ENCODE measurements at places on chromosomes 7 and 10. TPM values are rescaled to one million over a fixed set of nuclear protein-coding genes. Genes with fewer than 3 reads are reported as not detected.
A peak's percentile ranks its signal among the peaks of the same experiment; 100 is the strongest.

TAS2R5 gene
- 8.2 TPM for polyA plus RNA-seq

- DNase-seq: no peak
These were observed 38.0 kb downstream of the ZNRF2 start for GRCh38 chr7:30322271-30323005.

GRCh38 chr7:64733550-64734240, 60.5 kb upstream of the ZNF138 start:
- no peak for DNase-seq

NEUROG3 gene
- polyA plus RNA-seq: not detected

DNA sequence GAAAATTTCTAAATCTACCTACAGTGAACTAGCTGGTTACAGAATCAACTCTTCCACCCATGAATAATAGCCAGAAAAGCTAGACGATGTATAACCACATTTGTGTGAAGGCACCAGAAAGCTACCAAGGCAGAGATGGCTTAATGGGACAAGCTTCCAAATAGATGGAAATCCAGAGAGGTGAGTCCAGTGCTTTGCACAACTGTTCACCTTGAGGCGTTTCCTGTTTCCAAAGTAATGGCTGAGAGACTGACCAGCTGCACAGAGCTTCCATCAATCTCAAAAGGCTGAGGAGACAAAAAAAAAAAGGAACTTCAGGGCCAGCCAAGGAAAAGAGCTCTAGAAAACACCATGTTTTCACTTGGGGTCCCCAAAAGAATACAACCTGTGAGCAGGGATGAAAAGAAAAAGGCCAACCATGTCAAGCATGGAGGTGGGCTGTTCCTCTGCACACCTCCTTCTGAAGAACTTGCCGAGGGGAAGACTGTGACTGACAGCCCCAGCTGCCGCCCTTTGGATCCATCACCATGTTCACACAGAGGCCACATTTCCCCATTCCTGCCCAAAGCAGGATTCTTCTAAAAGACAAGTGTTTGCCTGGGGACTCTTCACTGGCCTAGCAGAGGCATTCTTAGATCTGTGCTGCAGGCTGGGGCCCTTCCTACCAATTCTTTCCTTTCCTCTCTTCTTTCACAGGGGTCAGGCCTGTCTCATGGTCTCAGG, 72.9 kb downstream of the ARHGAP21 start:
- DNase-seq: no peak

DNA sequence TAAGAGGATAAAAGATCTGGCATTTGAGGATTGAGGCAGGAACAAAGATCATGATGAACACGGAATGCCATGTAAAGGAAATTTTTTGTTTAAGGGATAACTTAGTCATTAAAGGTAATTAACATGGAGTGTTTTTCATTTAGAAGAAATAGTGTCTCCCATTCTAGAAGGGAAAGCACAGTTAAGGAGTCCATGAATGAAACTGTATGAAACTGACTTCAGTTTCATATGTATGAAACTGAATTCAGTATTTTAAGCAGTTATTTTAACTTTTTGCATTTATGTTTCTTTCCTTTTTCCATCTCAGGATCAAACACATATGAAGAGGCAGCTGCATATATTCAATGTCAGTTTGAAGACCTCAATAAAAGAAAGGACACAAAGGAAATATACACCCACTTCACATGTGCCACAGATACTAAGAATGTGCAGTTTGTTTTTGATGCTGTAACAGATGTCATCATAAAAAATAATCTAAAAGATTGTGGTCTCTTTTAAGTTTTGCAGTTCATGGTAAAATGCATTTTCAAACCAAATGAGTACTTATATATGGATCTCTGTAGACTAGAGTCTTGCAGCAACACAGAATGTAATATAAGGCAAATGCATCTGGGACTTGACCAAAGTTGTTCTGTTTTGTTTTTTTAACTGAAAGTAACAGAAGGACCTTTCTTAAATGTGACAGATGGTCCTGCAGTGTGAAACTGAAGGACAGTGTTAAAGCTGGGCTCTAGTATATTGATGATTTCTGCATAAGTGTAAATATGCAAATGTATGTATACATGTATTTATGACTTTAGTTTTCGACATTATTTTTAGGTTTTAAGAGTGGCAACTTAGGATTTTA, 82.6 kb downstream of the GNAI1 start:
- no peak for DNase-seq

CACUL1 gene
- polyA plus RNA-seq: 43.7 TPM

GRCh38 chr7:18086165-18087025, 58.7 kb upstream of the PRPS1L1 start:
- DNase-seq: peak; percentile 32

- no peak for DNase-seq
These were observed 14.4 kb downstream of the AIFM2 start for GRCh38 chr10:70118196-70118595.

- DNase-seq: no peak
These were observed 128.9 kb downstream of the DGKI start for GRCh38 chr7:137717811-137718271.

DNA sequence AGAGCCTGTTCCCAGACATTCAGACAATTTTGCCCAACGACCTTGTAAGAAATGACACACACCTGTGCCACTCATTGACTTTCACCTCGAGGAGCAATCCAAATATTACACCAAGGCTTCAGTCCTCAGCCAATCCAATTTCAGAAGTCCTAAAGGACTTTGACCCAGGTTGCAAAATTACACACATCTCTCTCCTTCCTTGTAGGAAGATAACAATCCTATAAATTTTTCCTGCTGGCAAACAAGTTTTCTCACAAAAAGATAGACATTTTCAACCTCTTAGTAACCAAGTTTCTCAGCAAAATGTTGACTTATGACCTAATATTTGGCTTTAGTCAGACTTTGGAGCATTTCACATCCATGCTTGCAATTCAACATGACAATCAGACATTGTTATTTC, 745.0 kb downstream of the GRID1 start:
- no peak for DNase-seq

TRIM4 gene
- polyA plus RNA-seq: 37.0 TPM

DNA sequence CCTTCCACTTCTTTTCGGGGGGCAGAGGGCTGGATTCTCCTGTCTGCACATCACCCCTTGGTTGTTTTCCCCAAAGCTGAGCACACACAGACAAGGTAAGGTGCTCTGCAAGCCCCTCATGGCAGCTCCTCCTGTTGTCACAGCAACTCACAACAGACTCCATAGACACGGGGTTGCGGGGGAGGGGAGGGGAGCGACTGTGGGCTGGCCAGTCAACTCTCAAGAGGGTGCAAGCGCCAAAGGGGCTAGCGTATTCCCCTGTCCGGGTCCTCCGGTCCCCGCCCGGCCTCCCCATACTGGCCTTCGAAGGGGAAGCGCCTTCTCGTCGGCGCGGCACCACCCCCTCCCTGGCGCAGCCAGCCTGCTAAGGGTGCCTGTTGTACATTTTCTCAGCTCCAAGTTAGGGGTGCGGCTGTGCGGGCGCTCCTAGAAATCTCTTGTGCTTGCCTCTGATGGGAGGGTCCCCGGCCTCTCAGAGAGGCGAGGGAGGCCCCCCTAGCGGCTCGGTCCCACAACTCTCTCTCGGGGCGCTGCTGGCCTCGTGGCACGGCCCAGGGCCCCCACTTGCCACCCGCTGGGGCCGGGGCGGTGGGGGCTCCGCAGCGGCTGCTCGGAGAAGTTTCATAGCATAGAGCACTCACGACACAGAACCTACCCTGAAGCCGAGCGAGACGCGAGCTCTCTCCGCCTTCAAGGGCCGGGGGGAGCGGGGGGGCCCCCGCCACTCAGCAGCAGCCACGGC, 498 bp downstream of the RHOBTB1 start:
- DNase-seq: peak; percentile 85

GRCh38 chr10:1128649-1129048, 72.5 kb downstream of the WDR37 start:
- no peak for DNase-seq

SAP25 gene
- 4.2 TPM for polyA plus RNA-seq

TAS2R41 gene
- polyA plus RNA-seq: not detected

GATA3 gene
- polyA plus RNA-seq: 82.7 TPM

DNA sequence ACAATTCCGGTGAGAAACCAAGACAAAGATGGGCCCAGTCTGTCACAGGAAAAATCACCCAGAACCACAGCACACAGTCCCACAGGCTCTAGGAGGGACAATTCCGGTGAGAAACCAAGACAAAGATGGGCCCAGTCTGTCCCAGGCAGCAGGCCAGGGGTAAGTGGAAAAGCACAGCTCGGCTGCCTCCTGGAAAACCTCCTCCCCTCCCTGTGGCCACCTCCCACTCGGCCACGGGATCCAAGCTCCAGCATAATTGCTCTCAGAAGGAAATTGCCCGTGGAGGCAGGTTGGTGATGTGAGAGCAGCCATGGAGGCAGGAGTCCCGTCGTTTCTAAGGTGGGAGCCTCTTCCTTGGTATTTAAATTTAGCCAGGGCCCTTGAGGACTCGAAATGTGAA, 95.7 kb downstream of the PLXNA4 start:
- no peak for DNase-seq

GBX1 gene
- polyA plus RNA-seq: 0.22 TPM

- DNase-seq: no peak
These were observed 26.2 kb upstream of the REEP3 start for GRCh38 chr10:63494951-63495350.

DNA sequence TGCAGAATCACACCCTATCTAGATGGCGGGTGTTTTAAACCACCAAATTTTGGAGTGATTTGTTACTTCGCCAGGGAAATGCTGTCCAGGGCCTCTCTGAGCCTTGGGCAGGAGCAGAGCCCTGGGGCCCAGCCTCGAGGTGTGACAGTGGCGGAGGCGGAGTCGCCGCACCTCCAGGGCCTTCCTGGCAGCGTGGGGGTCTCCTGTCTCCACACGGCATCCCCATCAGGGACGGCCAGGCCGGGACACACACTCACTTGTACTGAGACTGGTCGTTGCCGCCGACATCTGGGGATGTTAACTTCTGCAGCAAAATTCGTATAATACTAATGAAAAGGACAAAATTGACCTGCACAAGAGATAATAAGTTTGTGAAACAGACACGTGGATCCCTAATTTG, 110.7 kb downstream of the VIPR2 start:
- DNase-seq: no peak

DNA sequence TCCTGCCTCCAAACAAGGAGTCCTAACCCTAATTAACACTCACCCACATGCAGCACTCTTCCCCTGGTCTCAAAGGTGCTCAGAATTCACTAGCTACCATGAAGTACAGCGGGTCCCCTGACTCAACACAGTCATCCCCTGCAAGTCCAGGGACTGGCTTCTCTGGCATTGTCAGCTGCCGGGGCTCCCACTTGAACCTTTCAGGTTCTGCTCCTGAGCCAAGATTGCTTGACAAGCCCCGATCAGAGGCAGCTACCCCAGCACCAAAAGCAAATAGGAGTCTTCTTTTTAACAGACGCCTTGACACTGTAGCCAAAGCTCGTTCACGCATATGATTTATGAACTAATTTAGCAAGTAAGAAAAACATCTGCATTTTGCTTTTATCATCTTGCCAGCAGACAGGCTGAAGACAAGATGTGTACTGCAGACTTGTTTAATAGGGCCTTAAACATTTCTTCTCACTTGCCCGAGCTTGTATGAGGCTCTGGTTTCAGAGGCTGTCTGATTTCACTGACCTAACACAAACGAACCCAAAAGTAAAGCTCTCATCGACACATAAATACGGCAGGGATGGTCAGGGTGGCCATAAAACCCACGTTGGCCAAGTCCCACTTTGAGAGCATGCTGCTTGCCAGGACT, 67.6 kb upstream of the ADAM12 start:
- peak; percentile 29 for DNase-seq

- DNase-seq: peak; percentile 52
These were observed 145.8 kb downstream of the FRMD4A start for GRCh38 chr10:14184841-14185315.

FOXI2 gene
- polyA plus RNA-seq: 1.2 TPM

GPRIN2 gene
- polyA plus RNA-seq: 4.0 TPM

GRCh38 chr10:15325243-15325943, 45.7 kb downstream of the FAM171A1 start:
- no peak for DNase-seq

AKR1C3 gene
- 64.0 TPM for polyA plus RNA-seq

GRCh38 chr7:29292886-29293658, 98.5 kb downstream of the CHN2 start:
- no peak for DNase-seq

RAPGEF5 gene
- polyA plus RNA-seq: 37.6 TPM

DNA sequence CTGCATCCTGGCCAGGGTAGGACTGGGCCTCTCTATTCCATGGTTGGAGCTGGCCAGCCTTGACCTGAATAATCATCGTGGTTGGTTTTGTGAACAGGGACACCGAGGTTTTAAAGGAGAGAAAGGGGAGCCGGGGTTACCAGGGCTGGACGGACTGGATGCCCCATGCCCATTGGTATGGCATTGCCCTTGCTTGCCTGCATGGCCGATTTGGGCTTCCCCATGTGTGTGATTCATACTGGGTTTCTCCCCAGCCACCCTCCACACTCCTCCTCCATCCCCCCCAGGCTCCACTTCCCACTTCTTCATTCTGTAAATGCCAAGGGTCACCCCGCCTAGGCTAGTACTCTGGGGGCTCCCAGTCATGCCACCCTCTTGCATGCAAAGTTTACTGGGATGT, 98.8 kb upstream of the MACROH2A2 start:
- no peak for DNase-seq

- DNase-seq: no peak
These were observed 9.4 kb upstream of the HPS1 start for GRCh38 chr10:98456043-98456570.

DNA sequence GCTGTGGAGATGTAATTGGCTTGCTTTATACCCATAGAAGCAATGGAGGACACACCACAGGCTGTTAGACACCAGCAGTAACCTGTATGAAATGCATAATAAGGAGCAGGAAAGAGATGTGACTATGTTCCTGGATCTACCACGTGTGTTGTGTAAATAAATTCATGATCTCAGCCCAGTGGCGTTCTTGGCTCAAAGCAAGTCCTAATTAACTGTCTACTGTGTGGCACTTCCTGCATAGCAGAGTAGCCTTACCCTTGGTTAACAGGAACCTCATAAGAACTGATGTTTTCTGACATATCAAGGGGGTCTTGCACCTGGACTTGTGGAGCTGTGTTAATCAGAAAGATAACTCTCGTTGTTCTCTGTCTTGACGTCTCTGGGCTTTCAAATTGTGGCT, 25.7 kb upstream of the FAM180A start:
- no peak for DNase-seq

GRCh38 chr7:29883462-29884398, 77.4 kb downstream of the WIPF3 start:
- DNase-seq: no peak

GRCh38 chr10:8211631-8212030, 157.1 kb downstream of the GATA3 start:
- DNase-seq: no peak

SEMA3C gene
- polyA plus RNA-seq: 23.3 TPM

FAM241B gene
- polyA plus RNA-seq: 10.9 TPM

FMC1 gene
- 22.8 TPM for polyA plus RNA-seq

DNA sequence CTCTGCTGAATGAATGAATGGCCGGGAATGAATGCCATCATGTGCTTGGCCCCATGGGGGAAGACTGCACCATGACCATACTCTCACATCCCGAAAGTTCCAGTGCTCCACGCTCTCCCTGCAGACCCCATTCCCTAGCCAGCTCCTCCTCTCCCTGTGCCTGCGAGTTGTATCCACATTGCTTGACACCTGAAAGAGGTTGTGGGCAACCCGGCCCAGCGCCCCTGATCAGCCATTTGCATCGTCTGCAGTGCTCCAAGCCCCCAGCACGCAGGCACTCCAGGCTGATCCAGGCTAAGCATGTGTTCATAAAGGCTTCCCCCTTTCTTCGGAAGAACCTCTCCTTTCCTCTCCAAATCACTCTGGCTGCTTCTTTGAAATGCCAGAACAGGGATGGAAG, 354.4 kb upstream of the MKI67 start:
- no peak for DNase-seq
